Dermis microvascular lymphatic vessel endothelial cell (primary cell): ENCODE measurements at places on chromosomes 4 and X. TPM values are rescaled to one million over a fixed set of nuclear protein-coding genes. Genes with fewer than 3 reads are reported as not detected.

The TTC29 gene
- total RNA-seq: under 0.01 TPM in 1 of 2 replicates, not detected in the other

DNA sequence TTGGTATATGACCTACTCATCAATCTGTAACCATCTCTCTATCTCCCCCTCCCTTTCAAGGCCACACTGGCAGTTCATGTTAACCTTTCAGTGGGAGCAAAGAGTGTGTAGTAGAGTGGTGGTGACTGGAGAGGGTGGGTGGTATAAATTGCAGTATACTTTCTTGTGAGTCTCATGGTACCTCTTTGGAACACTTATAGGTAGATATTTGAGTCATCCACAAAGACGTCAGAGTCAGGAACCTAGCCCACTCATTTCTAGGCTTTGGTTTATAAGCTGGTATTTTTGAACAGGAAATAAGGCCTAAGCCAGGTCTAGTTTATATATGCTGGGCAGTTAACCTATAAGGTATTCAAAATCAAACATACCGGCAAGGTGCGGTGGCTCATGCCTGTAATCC lies 36.3 kb downstream of the RLIM start:
- no peak for DNase-seq

GRCh38 chr4:37868238-37868637 lies 22.6 kb upstream of the TBC1D1 start:
- DNase-seq: no peak

The DDX53 gene
- not detected in 2 replicates for total RNA-seq

DNA sequence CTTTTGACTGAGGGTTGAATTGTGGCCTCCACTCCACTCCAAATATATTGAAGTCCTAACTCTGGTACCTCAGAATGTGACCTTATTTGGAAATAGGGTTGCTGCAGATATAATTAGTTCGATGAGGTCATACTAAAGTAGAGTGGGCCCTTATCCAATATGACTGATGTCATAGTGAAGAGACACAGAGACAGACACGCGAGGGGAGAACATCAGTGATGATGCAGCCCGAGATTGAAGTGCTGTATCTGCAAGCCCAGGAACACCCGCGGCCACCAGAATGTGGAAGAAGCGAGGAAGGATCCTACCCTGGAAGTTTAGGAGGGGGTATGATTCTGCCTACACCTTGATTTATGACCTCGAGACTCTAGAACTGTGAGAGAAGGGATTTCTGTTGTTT lies 279.0 kb downstream of the ANKRD50 start:
- DNase-seq: peak; percentile 76

DNA sequence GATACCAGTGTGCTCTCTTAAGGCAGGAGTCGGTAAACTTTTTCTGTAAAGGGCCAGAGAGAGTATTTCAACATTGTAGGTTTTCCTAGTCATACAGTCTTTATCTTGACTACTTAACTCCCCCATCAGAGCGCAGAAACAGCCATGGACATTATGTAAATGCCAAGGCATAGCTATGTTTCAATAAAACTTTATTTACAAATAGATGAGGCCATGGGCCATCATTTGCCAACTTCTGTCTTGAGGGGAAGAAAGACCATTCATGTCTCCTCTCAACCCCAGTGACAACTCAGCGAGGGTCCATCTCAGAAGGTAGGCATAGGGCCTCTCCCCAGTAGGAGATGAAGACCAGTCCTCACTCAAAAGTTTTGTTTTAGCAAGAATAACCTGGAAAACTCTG lies 301.3 kb downstream of the FBXW7 start:
- no peak for DNase-seq

- no peak for DNase-seq
These were observed 94.3 kb upstream of the ATXN3L start for GRCh38 chrX:13414006-13414647.

The TCEAL6 gene
- not detected in 2 replicates for total RNA-seq
